ENCODE measurements at places on chromosomes 12 and 14. TPM values are rescaled to one million over a fixed set of nuclear protein-coding genes. Genes with fewer than 3 reads are reported as not detected.

Gene POLR3B
- total RNA-seq: 9.9 TPM

Gene C12orf57
- total RNA-seq: 107 TPM

Gene SLCO1A2
- total RNA-seq: not detected

Gene CCDC196
- not detected for total RNA-seq

Gene LALBA
- total RNA-seq: not detected

Gene P2RX7
- total RNA-seq: 16.7 TPM
